ENCODE measurements at places on chromosomes 6 and 20. TPM values are rescaled to one million over a fixed set of nuclear protein-coding genes. Genes with fewer than 3 reads are reported as not detected.

BEND3 gene
- 0.82 TPM for total RNA-seq

DNA sequence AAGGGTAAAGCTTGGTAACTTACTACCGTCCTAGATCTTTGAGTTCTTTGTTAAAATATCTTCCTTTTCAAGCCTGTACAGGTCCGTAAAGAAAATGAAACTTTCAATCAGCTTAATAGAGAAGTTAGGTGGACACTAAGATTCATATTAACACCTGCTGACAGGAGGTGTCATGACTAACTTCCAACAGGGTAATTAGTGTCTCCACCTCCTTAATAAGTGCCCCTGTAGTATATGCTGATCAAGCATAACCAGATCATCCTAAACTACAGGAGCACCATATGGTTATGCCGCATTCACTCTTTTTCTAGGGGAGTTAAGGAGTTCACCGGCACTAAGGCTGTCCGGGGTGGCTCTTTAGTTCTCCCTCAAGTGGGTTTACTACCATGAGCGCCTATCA lies 23.9 kb upstream of the RALGAPA2 start:
- no peak for DNase-seq

SNX9 gene
- total RNA-seq, result 48.5 TPM

DNA sequence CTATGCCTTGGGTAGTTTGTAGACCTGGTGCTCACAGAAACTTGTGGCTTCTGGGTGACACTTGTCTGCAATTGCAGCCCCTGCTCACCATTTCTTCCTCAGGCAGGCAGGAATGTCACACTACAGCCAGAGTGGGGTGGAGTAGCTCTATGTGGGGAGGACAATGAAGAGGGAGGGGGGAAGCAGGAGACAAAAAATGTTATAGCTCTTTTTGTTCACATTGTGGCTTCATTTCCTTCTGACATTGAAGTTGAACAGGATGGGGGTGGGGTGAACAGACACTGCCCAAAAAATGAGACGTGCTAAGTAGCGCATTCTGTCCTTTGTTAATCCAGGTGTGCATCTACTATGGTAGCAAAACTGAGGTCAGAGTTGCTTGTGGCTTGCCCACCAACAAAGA lies at the start of gene THEMIS:
TSS of gene THEMIS (minus strand) at position 124 of the 400 bp plus-strand sequence. CDS start 126 bp downstream, outside the sequence.
- no peak for DNase-seq

OVOL2 gene
- total RNA-seq, result not detected

Measured in sigmoid colon (tissue), 7 donors.